ENCODE measurements at places on chromosomes 3 and 15. TPM values are rescaled to one million over a fixed set of nuclear protein-coding genes. Genes with fewer than 3 reads are reported as not detected.
A peak's percentile ranks its signal among the peaks of the same experiment; 100 is the strongest.

GRCh38 chr15:90063770-90064247 is 38.5 kb downstream of the IDH2 start:
- H3K27me3 ChIP-seq, result no peaks in the 10 kb centered on the region
- peaks cover 43% of the 10 kb centered on the region for H3K4me1 ChIP-seq
- DNase-seq, result no peak
- H3K36me3 ChIP-seq, result peaks cover 6% of the 10 kb centered on the region
- no peak overlapping the region for H3K27ac ChIP-seq

GRCh38 chr15:73818308-73818985 is 54.9 kb upstream of the TBC1D21 start:
- H3K27ac ChIP-seq, result no peak overlapping the region
- H3K36me3 ChIP-seq, result no peaks in the 10 kb centered on the region
- H3K4me1 ChIP-seq, result no peaks in the 10 kb centered on the region

DNA sequence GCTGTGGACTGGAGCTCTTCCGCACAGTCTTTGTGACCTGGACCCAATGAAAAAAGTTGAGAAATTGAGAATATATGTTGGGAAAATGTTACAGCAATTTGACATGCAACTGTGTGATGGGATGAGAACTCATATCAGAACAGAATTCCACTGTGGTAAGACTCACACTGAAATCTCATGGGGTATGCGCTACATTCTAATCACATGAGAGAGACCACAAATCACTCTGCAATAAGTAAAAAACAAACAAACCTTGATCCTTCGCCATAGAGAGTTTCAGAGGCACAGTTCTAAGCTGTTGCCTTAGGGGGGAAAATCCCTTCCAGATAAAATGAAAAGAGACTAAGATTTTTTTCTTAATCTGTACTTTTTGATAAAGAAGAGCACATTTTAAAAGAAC is 37.3 kb downstream of the LMCD1 start:
- H3K4me1 ChIP-seq, result no peaks in the 10 kb centered on the region
- no peak overlapping the region for H3K4me3 ChIP-seq
- no peak overlapping the region for H3K27ac ChIP-seq
- DNase-seq, result no peak
- no peaks in the 10 kb centered on the region for H3K36me3 ChIP-seq

DNA sequence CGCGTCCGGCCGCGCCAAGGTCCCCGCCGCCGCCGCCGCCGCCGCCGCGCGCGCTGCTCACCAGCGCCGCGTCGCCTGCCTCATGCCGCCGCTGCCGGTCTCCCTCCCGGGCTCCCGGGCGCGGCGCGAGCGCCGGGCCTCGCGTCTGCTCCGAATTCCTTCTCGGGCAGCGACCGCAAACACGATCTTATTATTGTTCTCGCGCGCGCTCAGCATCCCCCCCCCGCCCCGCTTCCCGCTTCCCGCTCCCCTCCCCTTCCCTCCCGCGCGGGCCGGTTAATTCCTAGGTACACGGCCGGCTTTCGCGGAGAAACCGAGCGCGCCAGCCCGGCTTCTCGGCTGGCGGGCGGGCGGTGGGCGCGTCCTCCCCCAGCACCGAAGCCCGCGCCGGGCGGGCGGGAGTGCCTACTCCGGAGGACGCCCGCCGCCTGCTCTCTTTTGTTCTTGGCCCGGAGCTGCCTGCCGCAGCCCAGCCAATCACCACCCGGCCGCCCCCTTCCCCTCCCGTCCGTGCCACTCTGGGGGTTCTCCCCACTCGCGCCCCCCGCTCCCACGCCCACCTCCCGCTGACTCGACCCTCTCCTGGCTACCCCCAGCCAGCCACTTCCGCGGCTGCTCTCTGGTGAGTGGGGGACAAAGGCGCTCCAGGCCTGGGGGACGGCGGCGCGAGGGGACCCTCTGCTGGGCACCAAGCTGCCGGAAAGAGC is at the start of gene HDGFL3:
TSS of gene HDGFL3 (minus strand) at position 164 of the 707 bp plus-strand sequence. CDS start 409 bp downstream, outside the sequence.
- peak; percentile 67 for DNase-seq
- H3K36me3 ChIP-seq, result peaks cover 10% of the 10 kb centered on the region
- H3K27me3 ChIP-seq, result peaks cover 7% of the 10 kb centered on the region
- peak within 1 kb of the TSS; percentile 95 for H3K4me3 ChIP-seq

DNA sequence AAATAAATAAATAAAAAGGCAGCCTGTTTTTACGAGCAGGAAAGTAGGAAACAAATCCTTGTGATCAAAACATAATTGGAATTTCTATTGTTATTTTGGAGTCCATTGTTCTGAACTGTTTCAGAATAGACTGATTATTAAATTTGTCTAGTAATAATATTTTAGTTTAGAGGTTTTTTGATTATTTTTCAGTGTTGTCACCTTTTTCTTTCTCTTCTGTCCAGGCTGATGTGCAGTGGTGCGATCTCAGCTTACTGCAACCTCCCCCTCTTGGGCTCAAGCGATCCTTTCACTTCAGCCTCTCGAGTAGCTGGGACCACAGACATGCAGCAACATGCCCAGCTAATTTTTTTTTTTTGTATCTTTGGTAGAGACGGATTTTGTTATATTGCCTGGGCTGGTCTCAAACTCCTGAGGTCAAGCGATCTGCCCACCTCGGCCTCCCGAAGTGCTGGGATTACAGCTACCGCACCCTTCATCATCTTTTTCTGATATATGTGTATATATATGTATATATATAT is 38.0 kb downstream of the KAT2B start:
- H3K27ac ChIP-seq, result no peak overlapping the region
- no peak for DNase-seq
- H3K36me3 ChIP-seq, result peaks cover 63% of the 10 kb centered on the region
- H3K4me3 ChIP-seq, result no peak overlapping the region
- peaks cover 29% of the 10 kb centered on the region for H3K4me1 ChIP-seq

DNA sequence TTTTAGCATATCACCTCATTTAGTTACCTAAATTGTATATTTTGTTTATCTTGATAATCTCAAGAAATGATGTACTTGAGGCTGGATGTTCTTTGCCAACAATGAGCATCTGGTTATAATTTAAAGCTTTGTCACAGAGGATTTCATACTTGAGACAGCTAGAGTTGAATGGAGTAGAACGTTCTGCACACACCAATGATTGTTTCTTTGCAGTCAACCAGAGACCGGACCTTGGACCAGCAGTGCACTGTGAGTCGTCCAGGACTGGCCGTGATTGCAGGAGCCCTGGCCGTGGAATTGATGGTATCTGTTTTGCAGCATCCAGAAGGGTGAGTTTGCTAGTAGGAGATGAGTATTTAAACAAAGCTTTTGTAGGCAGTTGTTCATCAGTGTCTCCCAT is 90.4 kb downstream of the ATG7 start:
- no peaks in the 10 kb centered on the region for H3K27me3 ChIP-seq
- no peak for DNase-seq
- no peak overlapping the region for H3K27ac ChIP-seq
- no peaks in the 10 kb centered on the region for H3K4me1 ChIP-seq
- H3K4me3 ChIP-seq, result no peak overlapping the region

GRCh38 chr15:63495343-63495742 is 9.1 kb upstream of the USP3 start:
- H3K27me3 ChIP-seq, result no peaks in the 10 kb centered on the region
- peak overlapping the region; percentile 68 for H3K27ac ChIP-seq
- no peak for DNase-seq
- H3K4me3 ChIP-seq, result no peak overlapping the region
- peaks cover 2% of the 10 kb centered on the region for H3K36me3 ChIP-seq

- H3K4me3 ChIP-seq, result peak overlapping the region; percentile 15
- no peak for DNase-seq
- peaks cover 5% of the 10 kb centered on the region for H3K36me3 ChIP-seq
- H3K27me3 ChIP-seq, result no peaks in the 10 kb centered on the region
- peak overlapping the region; percentile 39 for H3K27ac ChIP-seq
These were observed 23.1 kb downstream of the STIMATE start for GRCh38 chr3:52874160-52874701.

- no peaks in the 10 kb centered on the region for H3K36me3 ChIP-seq
- DNase-seq, result no peak
- peaks cover 2% of the 10 kb centered on the region for H3K27me3 ChIP-seq
- no peak overlapping the region for H3K4me3 ChIP-seq
- no peaks in the 10 kb centered on the region for H3K4me1 ChIP-seq
These were observed 48.2 kb upstream of the FMN1 start for GRCh38 chr15:33242669-33243191.

The LARP6 gene
- total RNA-seq, result not detected

The LRRC31 gene
- total RNA-seq, result not detected

The TERB2 gene
- not detected for total RNA-seq

The FBXW12 gene
- not detected for total RNA-seq

The PIK3CA gene
- 23.9 TPM for total RNA-seq

The TAMM41 gene
- 23.3 TPM for total RNA-seq
